ENCODE measurements at places on chromosomes 16 and 17. TPM values are rescaled to one million over a fixed set of nuclear protein-coding genes. Genes with fewer than 3 reads are reported as not detected.

Gene TMC5
- 0.69 TPM for total RNA-seq

Gene TLCD3B
- 24.7 TPM for total RNA-seq

Gene DPEP3
- 0.23 TPM for total RNA-seq

Gene GLIS2
- total RNA-seq: 5.8 TPM

Gene CLEC18A
- 0.69 TPM for total RNA-seq

Gene TMEM238L
- total RNA-seq: not detected

Gene RBFOX1
- 68.7 TPM for total RNA-seq

Gene MTHFSD
- total RNA-seq: 13.6 TPM

Measured in diencephalon (tissue), 1 donor.